ENCODE measurements at places on chromosomes 1 and 21.

GRCh38 chr21:44539991-44540666, at the start of gene KRTAP10-1:
KRTAP10-1 (minus strand) TSS chr21:44540195; CDS start chr21:44540150, 45 bp downstream.
- DNase-seq = no peak

DNA sequence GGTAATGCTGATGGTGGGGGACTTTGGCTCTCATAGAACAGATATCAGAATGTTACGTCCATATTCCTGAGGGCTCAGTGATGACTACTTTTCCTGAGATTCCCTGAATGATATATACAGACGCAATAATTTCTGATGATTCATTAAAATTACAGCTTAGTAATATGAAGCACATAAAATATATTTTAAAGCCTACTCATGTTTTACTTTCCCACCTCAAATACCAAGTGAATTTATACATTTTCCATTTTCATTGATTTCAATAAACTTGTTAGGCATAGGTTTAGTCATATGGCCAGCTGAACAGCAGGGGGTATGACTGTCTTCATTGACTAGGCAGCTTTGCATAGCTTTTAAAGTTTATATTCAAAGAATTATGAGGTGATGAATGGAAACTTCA, 26.2 kb upstream of the PDC start:
- DNase-seq = no peak

GRCh38 chr1:54193453-54193852, 6.4 kb downstream of the CYB5RL start:
- DNase-seq = no peak

GRCh38 chr1:36755303-36756230, 272.9 kb upstream of the CSF3R start:
- DNase-seq = no peak

DNA sequence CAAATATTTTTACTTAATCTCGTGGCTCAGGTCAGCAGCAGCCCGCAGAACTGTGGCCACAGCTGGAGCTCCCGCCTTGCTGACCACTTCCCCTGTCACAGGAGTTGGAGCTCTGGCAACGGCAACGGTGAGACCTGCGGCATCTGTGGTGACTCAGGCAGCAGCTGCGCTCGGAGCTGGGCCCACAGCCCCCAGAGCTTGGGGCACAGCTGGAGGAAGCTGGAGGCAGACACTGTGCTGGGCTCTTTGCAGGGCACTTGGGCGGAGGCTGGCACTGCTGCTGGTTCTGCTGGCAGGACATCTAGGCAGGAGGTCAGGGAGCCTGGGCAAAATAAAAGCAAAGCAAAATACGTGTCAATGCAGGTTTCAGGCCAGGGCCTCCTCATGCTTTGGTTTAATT, at the start of gene LCE3A:
TSS of gene LCE3A (minus strand) at position 301 of the 400 bp plus-strand sequence. CDS start at position 301, 0 bp downstream.
- DNase-seq = no peak

DNA sequence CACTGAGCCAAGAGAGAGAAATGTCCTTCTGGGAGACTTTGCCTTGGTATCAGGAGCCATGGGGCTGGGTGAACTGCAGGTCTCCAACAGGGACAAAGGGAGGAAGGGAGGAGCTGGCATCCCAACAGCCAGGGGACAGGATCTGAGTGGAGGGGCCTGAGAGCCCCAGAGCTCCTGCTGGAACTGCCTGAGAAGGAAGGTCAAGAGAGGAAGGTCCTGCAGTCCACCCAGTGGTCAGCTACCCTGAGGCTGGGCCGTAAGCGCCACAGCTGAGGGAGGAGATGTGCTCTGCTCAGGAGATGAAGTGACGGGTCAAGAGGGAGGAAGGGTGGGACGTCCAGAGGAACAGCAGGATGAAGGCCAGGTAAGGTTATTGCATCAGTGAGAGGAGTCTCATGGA, 7.5 kb upstream of the CLEC20A start:
- no peak for DNase-seq

- no peak for DNase-seq
Observed at GRCh38 chr1:10888291-10888690, 91.8 kb upstream of the CASZ1 start.

DNA sequence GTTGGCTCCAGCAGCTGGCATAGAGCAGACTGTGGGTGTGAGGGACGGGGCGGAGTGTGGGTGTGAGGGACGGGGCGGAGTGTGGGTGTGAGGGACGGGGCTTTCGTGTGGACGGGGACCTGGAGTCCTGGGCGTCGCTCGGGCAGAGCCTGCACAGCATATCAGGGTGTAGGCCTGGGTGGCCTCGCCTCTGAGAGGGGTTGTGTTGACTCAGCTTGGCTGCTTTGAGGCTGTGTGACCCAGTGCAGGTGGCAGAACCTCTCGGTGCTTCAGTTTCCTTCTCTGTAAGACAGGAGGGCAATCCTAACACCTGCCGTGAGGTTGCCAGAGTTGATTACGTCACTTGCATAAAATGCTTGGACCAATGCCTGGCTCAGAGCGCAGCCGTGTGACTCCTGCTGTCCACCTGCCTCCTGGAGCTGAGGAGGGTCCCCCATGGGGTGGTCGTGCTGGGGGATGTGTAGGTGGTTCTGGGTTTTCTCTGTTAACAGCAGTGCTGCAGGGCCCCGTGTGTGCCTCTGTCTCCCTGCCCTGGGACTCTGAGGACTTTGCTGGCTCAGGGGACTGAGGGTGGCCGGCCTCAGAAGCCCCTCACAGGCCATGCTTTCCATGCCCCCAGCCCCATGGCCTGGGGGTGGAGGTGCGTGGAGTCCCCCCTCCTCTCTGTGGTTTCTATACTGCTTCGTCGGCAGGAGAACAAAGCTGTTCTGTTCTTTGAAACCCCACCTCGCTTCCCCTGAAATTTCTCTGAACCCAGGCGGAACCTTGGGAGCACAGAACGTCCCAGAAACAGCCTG, 15.4 kb downstream of the PDXK start:
- no peak for DNase-seq

DNA sequence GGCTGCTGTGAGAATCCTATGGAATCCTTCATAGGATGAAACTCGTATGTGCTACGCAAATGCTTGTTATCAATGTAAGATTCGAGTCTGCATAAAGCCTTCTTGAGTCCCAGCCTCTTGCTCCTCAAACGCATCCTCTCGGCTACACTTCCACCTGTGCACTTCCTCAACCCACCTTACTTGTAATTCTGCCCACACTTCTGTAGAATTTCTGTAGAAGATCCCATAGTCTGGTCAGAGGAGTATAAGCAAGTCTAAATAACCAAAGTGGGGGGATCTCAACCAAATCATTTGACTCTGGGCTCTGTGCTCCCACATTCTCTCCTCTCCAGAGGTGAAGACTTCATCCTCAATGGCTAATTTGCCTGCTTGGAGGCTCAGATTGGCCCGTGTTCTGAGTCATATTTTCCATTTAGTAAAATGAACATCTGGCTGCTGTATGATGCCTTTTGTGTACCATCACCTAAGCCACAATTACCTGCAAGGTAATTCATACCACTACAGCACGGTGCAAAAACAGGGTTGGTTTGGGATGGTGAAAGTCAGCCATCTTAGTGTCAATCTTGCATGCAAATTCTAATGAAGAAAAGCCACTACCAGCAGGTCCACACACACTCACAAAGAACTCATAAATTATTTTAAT, 63.2 kb downstream of the ITPKB start:
- no peak for DNase-seq

GRCh38 chr1:77064246-77064645, 155.0 kb downstream of the PIGK start:
- no peak for DNase-seq

DNA sequence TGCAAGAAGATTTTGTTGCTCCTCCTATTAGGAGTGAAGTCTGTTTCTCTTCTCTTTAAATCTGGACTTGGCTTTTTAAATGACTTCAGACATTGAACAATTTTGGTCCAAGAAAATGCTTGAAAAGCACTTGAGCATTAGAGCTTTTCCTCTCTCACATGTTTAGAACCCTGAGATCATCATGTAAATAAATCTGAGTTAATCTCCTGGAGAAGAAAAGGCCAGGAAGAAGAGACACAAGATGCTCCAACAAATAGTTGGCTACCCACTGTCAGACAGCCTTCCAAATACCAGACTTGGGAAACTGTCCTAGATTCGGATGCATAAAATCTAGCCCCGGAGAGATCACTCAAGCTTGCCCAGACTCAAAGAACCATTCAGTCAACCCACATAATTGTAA, 1353.1 kb upstream of the ADGRL4 start:
- DNase-seq = no peak

GRCh38 chr1:8222789-8223188, 95.1 kb upstream of the SLC45A1 start:
- no peak for DNase-seq

- DNase-seq = no peak
Observed at GRCh38 chr1:55275151-55275748, 60.1 kb upstream of the USP24 start.

GRCh38 chr1:3391711-3392110, 62.8 kb upstream of the ARHGEF16 start:
- no peak for DNase-seq

DNA sequence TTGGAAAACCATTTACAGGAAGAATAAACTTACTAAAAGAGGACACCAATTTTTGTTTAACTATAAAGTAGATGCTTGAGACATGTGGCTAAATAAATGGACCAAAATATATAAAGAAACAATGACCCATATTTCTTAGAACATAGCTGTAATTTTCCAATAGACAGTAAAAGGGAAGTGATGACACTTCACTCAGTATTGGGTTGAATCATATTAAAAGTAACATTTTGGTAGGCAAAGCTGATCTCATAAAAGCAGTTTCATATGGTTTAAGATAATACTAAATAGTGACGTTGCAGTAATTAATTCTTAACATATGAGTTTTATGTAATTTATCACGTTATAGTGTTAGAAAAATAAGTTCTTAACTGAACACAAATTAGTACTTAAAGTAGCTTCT, 308.9 kb upstream of the RUNX1 start:
- no peak for DNase-seq

- DNase-seq = no peak
Observed at GRCh38 chr1:54619749-54620148, 3.6 kb downstream of the FAM151A start.

DNA sequence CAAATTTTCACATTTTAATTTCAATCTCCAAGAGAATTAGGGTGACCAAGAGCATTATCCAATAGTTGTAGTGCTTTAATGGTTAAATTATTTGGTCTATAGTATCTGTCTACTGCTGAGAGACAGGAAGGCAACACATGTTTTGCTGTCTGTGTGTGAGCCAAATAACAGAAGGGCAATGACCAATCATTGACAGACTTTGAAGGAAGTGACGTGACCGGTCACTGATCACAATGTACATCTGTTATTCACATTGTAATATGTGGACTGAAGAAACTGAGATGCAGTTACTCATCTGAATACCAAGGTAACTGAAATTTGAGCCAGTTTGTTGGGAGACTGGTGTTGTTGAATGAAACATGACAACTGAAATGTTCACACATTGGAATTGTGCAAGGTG, 196.7 kb downstream of the LRRC40 start:
- no peak for DNase-seq

- DNase-seq = no peak
Observed at GRCh38 chr1:231076802-231077201, 36.7 kb upstream of the FAM89A start.

DNA sequence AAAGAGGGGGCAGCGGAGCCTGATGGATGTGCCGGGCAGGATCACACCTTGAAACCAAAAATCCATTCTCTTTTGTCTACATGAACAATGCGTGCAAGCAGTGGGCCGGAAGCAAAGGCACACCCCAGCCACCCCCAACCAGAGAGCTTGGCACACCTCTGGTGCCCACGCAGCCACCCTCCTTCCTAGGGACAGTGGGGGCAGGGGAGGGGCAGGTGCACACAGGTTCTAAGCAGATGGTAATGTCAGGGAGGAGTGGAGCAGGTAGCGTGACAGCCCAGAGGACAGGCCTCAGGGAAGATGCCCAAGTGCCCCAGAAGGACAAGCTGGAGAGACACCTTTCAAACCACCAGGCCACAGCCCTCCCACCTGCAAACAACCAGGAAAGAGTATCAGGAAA, 36.5 kb downstream of the SYF2 start:
- no peak for DNase-seq

DNA sequence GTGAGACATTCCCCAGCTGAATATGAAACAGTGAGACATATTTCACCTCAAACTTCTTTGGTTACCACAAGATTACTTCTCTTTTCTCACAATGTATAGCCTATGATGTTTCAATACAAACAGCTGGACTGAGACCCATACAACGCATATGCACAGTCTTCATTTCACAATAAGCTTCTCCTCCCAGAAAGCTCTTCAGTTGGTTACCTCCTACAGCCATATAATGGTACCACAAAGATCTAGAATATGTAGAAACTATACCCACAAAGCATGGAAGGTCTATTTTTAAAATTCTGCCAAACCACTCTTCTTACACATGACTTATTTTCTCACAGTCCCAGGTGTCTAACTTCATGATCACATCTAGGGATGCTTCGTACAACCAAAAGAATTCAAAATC, 70.8 kb downstream of the JAK1 start:
- DNase-seq = no peak

DNA sequence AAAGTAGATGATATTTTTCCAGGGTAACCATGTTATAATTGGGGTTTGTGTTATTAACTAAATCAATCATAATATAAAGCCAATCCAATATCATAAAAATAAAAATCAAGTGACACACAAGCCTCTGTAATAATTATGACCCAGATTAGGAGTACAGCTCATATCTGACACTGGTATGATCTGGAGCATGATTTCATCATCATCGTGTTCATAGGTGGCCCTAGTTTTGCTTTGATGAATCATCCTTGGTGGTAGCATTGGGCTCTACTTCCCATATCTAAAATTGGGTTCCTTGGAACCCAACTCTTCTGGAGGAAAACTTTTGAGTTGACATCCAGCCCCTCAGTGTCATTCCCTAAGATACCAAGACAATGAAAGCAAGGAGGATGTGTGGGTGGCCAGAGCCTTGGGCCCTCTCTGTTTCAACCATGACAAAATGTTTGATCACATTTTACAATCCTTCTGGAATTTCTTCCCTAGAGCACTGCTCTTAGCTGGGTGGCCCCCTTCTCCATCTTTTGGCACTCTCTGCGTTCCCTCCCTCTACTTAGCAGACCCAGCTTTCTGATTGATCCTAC, 37.0 kb upstream of the ENAH start:
- DNase-seq = no peak

DNA sequence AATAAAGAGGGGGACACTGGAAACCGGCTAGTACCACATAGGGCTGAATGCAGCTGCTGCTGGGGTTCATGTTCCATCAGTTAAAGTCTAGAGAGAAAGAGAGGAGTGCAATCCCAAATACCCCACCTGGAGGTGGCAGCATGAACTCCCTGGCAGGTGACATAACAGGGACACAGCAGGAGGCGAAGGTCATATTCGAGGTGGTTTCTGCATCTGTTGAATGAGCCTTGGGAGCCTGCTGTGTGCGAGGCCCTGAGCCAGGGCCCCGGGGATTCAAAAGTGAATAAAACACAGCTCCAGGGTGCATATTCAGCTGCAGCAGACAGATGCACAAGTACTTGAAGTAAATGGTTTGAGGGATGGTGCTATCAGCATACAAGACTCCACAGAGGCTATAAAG, 456.8 kb downstream of the SETD4 start:
- DNase-seq = no peak

GRCh38 chr21:19123053-19123452, 719.5 kb upstream of the TMPRSS15 start:
- no peak for DNase-seq

DNA sequence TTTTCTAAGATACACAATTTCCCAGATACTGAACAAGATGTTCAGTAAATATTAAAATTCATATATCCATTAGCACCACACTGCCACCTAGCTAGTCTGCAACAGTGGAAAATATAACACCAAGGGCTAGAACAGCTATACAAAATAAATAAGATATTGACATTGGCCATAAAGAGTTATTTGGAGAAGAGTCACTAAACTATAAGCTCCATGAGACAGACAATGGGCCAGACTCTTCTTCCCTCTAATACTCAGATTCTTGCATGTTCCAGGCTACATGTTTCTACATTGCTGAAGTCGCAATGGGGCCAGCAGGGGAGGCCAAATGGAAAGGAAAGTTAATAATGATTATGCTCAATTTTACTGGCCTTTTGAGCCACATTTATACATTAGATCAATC, 21.5 kb downstream of the SPATA6 start:
- DNase-seq = no peak
